ENCODE measurements at places on chromosomes 4 and X.
A peak's percentile ranks its signal among the peaks of the same experiment; 100 is the strongest.

- no peak for DNase-seq
Measured at GRCh38 chr4:155944516-155944915, 9.2 kb downstream of the CTSO start.

DNA sequence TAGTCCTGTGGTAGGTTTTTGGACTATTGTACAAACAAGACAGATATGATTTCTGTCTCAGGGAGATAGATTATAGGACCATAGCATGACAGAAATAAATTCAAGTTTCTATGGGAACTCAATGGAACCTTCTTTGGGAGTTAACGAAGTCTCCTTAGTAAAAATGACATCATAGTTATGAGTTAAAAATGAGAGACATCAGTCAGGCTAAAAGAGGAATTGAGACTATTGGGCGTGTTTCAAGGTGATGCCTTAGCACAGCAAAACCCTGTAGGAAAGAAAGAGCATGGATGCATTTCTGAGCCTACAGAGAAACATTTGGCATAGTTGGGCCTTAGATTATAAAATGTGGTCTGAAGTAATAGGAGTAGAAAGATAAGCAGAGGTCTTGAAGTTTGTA is 1909.1 kb upstream of the PCDH7 start:
- no peak for DNase-seq

DNA sequence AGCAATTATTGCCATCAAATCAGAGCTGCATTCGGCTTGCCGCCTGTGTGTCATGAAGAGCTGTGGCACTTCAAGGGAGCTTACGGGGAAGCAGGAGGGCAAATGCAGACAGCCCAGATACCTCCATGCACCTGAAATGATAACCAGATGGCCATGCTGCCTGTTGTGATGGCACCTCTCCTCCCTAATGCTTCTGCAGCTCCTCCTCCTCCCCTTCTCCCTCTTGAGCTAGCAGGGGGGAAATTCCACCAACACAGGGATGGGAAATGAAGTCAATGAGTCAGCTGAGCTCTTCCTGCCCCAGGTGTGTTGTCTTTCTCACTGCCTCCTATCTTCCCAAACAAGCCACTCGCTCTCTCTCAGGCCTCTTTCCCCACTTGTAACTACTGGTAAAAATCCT is 565.0 kb downstream of the BCOR start:
- DNase-seq, result no peak

DNA sequence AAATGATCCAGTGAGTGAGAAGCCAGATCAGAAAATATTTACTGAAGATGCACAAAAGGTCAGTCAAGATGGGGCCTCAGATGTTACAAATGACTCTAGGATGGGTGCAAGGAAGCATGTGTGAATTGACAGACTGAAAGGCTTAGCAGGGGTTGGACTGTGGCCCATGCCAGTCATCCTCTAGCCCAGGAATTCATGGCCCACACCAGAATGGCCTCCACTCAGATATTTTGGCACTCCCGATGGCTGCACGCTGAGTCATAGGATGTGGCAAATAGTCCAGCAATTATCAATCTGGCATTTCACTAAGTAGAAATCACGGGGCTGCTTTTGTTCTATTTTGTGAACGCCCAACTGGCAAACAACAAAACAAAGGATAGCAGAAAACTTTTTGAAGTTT is 406.5 kb downstream of the IQCM start:
- DNase-seq, result no peak

DNA sequence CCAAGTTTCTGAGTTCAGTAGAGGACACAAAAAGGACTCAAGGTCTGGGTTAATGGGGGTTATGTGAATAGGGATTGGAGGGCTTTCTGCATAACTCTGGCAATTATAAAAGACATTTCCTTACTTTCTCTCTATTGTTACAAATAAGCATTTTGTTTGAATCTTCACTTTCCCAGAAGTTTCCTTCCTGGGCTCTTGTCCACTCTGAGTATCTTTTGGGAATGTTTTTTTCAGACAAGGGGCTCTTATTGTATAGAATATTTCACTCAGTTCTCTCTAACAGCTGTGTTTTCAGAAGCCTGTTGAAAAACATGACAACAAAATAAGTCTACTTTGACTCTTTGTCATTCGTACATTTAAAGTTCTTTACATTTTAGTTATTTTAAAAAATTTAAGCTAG is 57.6 kb upstream of the MAP9 start:
- DNase-seq, result no peak

DNA sequence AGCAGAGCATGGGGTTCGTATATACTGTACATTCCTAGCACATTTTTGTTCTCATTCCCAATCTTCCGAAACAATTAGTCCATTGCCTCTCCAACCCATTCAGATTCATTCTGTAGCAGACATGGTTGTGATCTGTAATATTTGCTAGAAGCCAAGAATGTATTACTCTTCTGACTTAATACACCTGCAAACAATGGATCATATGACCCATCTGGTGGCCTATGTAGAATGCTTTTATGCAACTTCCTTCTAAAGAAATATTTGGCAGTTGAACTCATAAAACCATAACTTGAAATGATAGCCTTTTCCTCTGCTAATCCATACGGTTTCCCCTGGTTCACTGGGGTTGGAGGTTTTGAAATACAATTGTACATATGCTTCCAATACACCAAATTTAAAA is 32.8 kb upstream of the SGMS2 start:
- DNase-seq, result no peak

- DNase-seq, result no peak
Measured at GRCh38 chrX:13064599-13065143, 20.3 kb upstream of the FAM9C start.

DNA sequence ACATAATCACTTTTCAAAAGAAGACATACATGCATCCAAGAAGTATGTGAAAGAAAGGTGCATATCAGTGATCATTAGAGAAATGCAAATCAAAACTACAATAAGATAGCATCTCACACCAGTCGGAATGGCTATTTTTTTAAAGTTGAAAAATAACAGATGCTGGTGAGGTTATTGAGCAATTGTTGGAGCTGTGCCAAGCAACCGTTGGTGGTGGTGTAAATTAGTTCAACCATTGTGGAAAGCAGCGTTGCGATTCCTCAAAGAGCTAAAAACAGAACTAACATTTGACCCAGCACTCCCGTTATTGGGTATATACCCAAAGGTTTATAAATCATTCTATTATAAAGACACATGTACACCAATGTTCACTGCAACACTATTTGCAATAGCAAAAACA is 14.2 kb downstream of the COX7B2 start:
- DNase-seq, result no peak

GRCh38 chr4:95290702-95291101 is 258.1 kb downstream of the UNC5C start:
- DNase-seq, result no peak

DNA sequence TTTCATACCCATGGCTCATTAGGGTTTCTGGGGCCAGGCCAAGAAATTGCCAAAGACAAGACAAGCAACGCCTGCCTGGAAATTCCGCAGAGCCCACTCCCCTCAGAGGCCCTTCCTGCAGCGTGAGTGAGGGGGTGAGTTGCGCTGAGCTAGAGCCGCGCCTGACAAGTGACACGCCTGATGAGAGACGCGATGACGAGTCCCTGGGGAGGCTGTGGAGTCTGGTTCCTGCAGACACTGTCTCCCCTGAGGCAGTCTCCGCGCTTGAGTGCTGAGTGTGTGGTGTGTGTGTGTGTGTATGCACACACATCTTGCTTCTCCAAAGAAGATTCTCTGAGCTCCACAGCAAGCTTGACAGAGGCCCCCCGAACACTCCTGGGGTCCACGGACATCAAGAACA is 269.8 kb downstream of the BCOR start:
- peak; percentile 26 for DNase-seq

DNA sequence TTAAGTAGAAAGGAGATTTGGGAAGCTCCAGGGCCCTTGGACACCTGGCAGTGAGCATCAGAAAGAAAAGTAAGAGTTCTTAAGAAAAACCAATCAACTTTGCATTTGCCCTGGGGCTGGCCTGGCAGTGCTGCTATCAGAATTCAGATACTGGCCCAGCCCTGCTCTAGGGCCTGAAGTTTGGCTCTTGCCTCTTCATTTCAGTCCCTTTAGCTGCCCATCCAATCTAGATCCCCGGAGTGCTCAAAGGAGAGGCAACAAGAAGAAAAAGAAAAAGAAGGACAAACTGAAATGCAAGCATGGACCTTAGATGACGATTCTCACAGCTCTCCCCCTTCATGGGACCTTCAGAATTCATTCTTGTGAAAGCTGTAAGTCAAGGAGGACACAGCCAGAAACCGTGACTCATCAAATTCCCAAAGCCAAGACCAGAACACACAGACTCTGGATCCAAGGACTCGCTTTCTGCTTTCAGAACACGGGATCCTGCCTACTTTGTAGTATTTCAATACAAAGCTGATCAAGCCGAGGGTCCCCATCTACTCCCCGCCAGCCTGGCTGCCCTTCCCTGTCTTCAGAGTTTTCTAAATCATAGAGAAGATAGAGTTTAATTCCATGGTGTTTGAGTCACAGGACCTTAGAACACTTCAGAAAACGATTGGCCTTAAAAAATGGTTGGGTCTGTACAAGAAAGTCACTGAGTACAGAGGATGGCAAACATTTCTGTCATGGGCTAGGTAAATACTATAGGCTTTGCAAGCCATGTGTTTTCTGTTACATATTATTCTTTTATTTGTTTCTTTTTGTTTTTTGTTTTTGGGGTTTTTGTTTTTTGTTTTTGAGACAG is 103.7 kb downstream of the RBM47 start:
- no peak for DNase-seq

- no peak for DNase-seq
Measured at GRCh38 chr4:139711461-139711860, 45.8 kb downstream of the MGST2 start.

- no peak for DNase-seq
Measured at GRCh38 chr4:163171590-163171989, 4.9 kb upstream of the NAF1 start.

DNA sequence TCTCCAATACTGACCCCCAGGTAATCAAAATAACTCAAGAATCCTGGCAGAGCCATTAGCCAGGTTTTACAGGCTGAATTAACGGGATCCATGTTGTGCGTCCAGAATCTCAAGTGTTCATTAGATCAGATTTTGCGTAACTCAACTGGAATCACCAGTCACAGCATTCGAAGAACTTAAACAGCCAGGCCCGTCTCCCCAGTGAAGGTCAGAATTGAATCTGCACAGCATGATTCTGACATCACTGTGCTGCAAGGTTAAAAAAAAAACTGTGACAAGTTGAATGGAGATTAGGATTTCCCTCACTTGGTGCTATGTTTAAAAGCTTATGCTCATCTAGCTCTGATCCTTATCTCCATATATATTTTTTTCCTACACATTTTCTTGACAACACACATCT is 96.1 kb downstream of the ANOS1 start:
- DNase-seq, result no peak

- no peak for DNase-seq
Measured at GRCh38 chrX:109681475-109682081, 51.5 kb downstream of the ACSL4 start.

DNA sequence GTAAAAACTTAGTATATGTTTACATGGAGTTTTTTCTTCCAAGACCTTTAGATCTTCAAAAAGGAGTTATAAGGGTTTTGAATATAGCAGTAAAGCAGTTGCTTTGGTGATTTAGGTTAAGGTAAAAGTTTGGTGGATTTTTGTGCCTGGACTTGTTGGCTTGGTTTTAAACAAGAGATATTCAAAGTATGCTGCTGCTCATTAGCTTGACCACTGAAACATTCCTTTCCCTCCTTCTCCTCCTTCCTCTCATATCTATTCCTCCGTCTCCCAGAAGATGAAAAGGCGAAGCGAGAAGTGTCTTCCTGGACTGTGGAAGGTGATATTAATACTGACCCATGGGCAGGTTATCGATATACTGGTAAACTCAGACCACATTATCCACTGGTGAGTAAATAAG is 38.4 kb downstream of the METAP1 start:
- DNase-seq, result no peak

- no peak for DNase-seq
Measured at GRCh38 chr4:159155119-159155518, 52.2 kb downstream of the RAPGEF2 start.

DNA sequence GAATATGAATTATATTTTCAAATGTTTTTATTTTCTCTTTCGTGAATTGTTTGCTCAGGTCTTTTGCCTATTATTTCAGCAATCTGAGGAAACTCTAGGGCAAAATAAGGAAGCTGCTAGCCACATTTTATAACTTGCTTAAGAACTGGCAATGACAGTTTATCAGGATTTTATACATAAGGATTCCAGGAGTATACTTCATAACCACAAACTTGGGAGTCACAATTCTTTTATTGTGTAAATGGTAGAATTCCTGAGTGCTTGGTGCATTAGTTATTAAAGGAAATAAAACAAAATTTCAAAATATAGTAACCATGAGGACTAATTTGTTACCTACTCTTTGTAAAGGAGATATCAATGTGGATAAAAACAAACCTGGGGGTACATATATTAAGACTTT is 54.4 kb downstream of the PALLD start:
- DNase-seq, result no peak

DNA sequence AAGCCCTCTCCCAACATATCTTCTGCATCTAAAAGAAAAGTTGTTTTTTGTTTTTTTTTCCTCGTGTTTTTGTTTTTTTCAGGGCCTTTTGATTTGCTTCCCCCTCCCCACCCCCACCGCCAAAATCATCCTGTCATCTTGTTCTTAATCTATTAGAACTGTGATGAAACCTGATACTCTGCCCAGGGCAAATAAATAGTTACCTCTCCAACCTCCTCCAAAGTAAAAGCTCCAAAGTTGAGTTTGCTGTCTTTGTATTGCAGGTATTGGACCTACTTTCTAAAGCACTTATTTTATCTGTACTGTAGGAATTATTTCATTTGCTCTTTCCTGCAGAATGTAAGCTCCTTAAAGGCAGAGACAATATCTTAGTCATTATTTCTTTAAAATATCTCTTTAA is 172.9 kb downstream of the SOWAHB start:
- DNase-seq, result no peak

DNA sequence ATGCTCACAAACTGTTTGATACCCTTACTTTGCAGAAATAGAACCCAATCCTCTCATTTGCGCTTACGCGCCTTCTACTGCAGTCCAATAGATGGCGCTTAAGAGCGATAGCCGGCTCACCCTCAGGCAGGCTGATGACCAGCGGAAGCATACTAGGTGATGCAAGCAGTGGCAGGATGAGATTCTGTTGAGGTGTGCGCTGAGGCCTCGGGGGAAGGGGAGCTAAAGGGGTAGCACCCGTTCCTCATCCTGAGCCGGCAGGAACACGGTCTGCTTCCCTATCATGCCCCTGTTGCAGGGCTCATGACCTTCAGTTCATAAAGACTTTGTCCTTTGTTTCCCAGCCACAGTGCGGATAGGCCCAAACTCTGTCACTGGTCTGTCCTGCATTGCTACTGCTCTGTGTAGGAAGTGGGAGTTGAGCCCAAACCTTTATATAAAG is 628.9 kb downstream of the TLL1 start:
- no peak for DNase-seq

DNA sequence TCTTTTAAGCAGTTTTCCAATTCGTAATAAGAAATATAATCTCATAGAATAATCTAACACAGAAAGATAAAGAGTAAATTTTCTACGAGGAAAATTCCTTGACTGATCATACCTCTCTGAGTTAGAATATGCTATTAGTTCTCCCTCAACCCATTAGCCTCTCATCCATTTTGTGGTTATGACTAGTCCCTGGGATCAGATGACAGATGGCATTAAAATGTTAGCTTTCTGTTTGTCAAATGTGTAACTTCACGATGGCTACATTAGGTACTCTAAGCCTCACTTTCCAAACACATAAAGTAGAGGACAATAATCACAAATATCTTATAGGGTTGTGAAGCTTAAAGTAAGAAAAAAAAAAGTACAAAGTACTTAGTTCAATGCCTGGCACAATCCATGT is 112.2 kb downstream of the ZAR1 start:
- DNase-seq, result no peak
